ENCODE measurements at places on chromosomes 1 and 21. TPM values are rescaled to one million over a fixed set of nuclear protein-coding genes. Genes with fewer than 3 reads are reported as not detected.

Gene MIXL1
- not detected for total RNA-seq

Gene CCDC27
- total RNA-seq = not detected

- peaks cover 11% of the 10 kb centered on the region for H3K4me1 ChIP-seq
- H3K36me3 ChIP-seq = no peaks in the 10 kb centered on the region
- no peaks in the 10 kb centered on the region for H3K27me3 ChIP-seq
- DNase-seq = peak; percentile 77
- H3K4me3 ChIP-seq = peak overlapping the region; percentile 88
These were observed 705 bp downstream of the UROD start for GRCh38 chr1:45012639-45013278.

DNA sequence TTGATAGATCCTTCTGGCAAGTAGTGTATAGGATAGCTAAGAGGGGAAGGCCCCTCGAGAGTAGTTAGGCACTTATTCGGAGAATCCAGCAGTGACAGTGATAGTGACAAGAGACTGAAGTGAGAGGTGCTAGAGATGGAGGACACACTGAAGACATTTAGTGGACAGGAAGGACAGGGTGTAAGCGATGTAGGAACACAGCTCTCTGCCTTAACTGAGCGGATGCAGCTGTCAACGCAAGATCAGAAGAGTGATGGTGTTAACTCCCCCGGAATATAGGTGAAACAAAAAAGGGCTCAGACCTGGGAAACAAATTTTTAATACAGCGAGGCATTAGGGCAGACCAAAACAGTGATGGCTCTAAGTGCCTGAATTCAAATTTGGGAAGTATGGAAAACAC lies 15.8 kb downstream of the SOD1 start:
- H3K4me1 ChIP-seq = no peaks in the 10 kb centered on the region
- no peaks in the 10 kb centered on the region for H3K36me3 ChIP-seq
- DNase-seq = no peak
- no peak overlapping the region for H3K4me3 ChIP-seq
- no peaks in the 10 kb centered on the region for H3K27me3 ChIP-seq

GRCh38 chr1:7379441-7379971 lies 391.6 kb upstream of the VAMP3 start:
- DNase-seq = peak; percentile 26
- H3K27ac ChIP-seq = peak overlapping the region; percentile 55
- H3K27me3 ChIP-seq = no peaks in the 10 kb centered on the region

DNA sequence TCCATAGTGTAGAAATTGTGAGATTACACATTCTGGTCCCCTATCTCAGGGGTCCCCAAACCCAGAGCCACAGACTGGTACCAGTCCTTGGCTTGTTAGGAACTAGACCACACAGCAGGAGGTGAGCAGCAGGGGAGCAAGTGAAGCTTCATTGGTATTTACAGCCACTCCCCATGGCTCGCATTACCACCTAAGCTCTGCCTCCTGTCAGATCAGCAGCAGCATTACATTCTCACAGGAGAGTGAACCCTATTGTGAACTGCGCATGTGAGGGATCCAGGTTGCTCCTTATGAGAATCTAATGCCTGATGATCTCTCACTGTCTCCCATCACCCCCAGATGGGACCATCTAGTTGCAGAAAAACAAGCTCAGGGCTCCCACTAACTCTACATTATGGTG lies 229.7 kb upstream of the IRF2BP2 start:
- no peak for DNase-seq
- H3K4me3 ChIP-seq = no peak overlapping the region
- no peaks in the 10 kb centered on the region for H3K4me1 ChIP-seq
- no peak overlapping the region for H3K27ac ChIP-seq
- H3K27me3 ChIP-seq = no peaks in the 10 kb centered on the region

- no peak for DNase-seq
- H3K27me3 ChIP-seq = no peaks in the 10 kb centered on the region
- no peaks in the 10 kb centered on the region for H3K4me1 ChIP-seq
- no peak overlapping the region for H3K27ac ChIP-seq
- H3K4me3 ChIP-seq = no peak overlapping the region
These were observed 50.5 kb downstream of the EPHB2 start for GRCh38 chr1:22761101-22761500.

- no peaks in the 10 kb centered on the region for H3K27me3 ChIP-seq
- no peaks in the 10 kb centered on the region for H3K4me1 ChIP-seq
- H3K4me3 ChIP-seq = no peak overlapping the region
- no peaks in the 10 kb centered on the region for H3K36me3 ChIP-seq
- no peak for DNase-seq
These were observed 88.5 kb downstream of the CEP350 start for GRCh38 chr1:180042988-180043622.

DNA sequence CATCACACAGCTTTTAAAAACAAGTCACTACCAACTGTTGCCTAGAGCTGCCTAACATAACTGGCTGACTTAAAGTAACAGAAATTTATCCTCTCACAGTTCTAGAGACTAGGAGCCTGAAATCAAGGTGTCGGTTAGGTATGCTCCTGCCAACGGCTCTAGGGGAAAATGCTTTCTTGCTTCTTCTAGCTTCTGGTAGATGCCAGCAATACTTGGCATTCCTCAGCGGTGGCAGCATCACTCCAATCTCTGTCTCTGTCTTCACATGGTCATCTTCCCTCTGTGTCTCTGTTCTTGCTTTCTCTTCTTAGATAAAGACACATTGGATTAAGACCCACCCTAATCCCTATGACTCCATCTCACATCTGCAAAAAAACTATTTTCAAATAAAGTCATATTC lies 51.5 kb downstream of the DMRTA2 start:
- no peaks in the 10 kb centered on the region for H3K4me1 ChIP-seq
- H3K27me3 ChIP-seq = no peaks in the 10 kb centered on the region
- DNase-seq = no peak
- no peaks in the 10 kb centered on the region for H3K36me3 ChIP-seq

DNA sequence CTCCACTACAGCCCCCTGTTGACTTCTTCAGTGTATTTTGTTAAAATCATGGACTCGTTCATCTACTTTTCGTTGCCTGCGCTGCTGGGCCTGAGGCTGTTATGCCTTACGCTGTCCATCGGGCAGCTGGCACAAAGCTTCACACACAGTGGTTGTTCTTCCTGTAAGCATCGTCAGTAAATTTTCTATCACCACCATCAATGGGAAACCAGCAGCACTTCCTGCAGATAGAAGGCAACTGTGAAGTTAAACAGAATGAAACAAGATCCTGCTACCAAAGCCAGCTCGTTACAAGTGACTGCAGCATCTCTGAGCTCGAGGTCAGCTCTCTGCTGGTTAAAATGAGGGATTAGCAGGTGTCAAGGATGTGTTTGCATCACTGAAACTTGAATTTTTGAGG lies 21.9 kb upstream of the PADI6 start:
- H3K27ac ChIP-seq = no peak overlapping the region
- no peaks in the 10 kb centered on the region for H3K4me1 ChIP-seq
- no peaks in the 10 kb centered on the region for H3K27me3 ChIP-seq
- H3K4me3 ChIP-seq = no peak overlapping the region

DNA sequence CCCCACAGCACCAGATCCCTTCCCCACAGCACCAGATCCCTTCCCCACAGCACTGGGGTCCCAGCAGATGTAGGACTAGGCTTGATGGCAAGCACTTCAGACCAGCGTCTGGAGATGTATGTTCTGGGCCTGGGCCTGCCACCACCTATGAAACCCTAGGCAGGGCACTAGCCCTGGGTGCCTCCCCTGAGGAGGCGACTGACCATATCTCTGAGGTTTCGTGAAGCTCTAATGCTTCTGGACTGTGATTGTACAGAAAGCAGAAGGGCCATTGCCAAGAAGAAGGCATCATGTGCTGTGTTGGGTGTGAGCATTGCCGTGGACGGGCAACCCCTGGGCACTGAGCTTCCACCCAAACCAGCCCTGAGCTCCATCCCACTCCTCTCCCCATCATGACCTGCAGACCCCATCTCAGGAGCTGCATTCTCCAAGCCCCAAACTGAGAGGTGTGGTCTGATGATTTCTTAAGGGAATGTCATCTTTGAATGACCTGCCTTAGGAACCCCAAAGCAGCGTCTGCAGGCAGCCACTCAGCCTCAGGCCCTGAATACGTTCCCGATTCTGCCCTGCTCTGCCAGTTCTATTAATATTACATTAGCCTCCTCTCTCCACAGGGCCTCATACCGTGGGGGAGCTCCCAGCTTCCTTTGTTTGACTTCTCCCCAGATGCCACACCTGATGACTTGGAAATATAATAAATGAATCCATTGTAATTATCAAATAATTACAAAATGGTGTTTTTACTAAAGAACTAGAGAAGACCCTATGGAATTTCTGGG lies 163.4 kb downstream of the TRIM33 start:
- H3K27ac ChIP-seq = no peak overlapping the region
- no peaks in the 10 kb centered on the region for H3K4me1 ChIP-seq
- DNase-seq = no peak
- H3K36me3 ChIP-seq = no peaks in the 10 kb centered on the region

GRCh38 chr1:19205403-19205802 lies 4.7 kb downstream of the UBR4 start:
- no peaks in the 10 kb centered on the region for H3K27me3 ChIP-seq
- H3K4me1 ChIP-seq = peaks cover 6% of the 10 kb centered on the region
- no peak for DNase-seq
- H3K36me3 ChIP-seq = no peaks in the 10 kb centered on the region
- H3K27ac ChIP-seq = no peak overlapping the region

GRCh38 chr21:41767606-41768436 lies 969 bp upstream of the RIPK4 start:
- H3K4me1 ChIP-seq = peaks cover 5% of the 10 kb centered on the region
- peaks cover 49% of the 10 kb centered on the region for H3K27me3 ChIP-seq
- DNase-seq = no peak

DNA sequence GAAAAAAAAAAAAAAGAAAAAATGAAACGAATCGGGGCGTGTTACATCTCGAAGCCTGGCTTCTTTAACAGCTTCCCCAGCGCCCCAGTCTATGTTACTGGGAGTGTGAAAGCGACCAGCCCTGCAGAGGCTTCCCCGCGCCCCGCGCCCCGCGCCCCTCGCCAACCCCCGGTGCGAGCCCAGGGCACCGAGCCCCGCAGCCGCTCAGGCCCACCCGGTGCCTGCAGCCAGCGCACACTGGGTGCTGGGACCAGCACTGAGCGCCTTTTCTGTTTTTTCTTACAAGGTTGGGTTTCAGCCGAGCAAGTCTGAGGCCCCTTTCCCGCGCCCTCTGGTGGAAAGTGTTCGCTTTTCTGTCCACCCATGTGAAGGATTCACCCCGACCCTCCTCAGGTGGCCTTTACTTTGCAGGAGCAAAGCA lies 42.1 kb upstream of the ZNF496 start:
- no peaks in the 10 kb centered on the region for H3K4me1 ChIP-seq
- DNase-seq = peak; percentile 54
- H3K27ac ChIP-seq = no peak overlapping the region

DNA sequence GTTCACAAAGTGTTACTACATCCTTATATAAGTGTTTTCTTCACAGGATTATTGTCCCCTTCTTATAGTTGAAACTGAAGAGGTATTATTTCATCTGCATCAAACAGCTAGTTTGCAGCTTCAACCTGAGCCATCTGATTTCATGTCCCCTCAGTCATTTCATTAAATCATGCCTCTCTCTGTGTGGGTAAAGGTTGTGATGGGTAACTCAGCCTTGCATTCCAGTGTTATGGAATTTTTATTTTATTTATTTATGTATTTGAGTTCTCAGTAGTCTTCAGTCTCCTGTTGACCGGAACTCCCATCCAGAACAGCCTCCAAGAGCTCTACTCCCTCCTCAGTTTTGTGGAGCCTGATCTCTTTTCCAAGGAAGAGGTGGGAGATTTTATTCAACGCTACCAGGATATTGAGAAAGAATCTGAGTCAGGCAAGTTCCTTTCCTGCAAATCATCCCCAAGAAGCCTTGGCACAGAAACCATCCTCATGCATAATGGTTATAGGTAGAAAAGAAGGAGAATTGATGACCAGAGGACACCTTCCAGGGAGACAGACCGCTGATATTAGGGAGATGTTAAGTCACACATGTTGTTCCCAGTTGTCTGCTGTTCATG lies 21.8 kb downstream of the CHD1L start:
- H3K27ac ChIP-seq = no peak overlapping the region
- no peak overlapping the region for H3K4me3 ChIP-seq
- no peak for DNase-seq

- peak overlapping the region; percentile 12 for H3K27ac ChIP-seq
- H3K27me3 ChIP-seq = no peaks in the 10 kb centered on the region
- no peaks in the 10 kb centered on the region for H3K36me3 ChIP-seq
- DNase-seq = no peak
- no peak overlapping the region for H3K4me3 ChIP-seq
These were observed 241.4 kb upstream of the JUN start for GRCh38 chr1:59025201-59025600.

All from uterus (tissue), 4 donors.